ENCODE measurements at places on chromosomes 5 and 9.

DNA sequence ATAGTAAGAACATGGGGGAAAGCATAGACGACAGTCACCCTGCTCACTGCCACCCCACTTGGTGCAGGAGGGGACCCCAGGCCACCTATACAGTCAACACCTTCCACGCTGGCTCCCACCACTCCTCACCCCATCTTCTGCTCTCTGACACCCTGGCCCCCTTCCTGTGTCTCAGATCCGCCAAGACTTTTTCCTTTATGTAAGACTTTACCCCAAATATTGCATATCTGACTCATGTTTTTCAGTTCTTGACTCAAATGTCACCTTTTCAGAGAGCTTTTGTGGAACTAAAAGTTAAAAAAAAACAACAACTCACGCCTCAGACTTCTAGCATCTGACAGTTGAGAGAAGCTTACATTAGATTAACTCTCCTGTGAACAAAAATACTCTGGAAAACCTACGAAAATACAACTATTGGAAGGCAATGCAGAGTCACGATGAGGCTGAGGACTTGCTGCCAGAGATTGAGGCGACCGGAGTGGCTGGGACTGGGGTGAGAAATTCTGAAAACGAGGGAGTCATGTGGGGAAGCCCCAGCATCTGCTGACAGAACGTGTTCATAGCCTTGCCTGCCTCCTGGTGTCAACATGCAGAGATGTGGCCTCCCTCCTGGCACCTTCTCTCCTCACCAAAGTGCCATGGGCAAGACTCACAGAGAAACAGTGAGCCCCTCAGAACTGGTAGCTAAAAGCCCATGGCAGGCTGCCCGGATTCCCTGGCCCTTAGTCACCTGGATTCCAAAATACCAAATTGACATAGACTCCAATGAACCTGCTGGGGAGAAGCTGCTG lies 22.4 kb upstream of the FCN2 start:
- peak; percentile 56 for DNase-seq

DNA sequence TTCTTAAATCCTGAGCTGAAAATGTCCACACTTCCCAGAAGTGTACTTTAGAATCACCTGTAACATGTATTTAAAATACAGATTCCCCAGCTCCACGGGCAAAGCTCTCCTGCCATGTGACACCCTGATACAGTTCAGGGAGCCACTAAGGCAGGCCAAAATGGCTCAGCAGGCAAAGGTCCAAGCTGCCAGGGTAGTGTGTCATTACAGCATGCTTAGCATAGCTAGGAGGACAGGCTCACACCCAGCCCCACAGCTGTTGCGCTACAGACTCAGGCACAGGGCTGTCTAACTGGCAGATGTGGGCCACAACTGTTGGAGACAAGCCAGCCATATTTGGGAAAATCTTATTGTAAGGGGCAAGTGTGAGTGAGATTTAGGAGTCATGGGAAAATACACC lies 73.0 kb downstream of the C9orf85 start:
- no peak for DNase-seq

- DNase-seq, result peak; percentile 16
These were observed 121.6 kb downstream of the OXCT1 start for GRCh38 chr5:41748631-41749030.

DNA sequence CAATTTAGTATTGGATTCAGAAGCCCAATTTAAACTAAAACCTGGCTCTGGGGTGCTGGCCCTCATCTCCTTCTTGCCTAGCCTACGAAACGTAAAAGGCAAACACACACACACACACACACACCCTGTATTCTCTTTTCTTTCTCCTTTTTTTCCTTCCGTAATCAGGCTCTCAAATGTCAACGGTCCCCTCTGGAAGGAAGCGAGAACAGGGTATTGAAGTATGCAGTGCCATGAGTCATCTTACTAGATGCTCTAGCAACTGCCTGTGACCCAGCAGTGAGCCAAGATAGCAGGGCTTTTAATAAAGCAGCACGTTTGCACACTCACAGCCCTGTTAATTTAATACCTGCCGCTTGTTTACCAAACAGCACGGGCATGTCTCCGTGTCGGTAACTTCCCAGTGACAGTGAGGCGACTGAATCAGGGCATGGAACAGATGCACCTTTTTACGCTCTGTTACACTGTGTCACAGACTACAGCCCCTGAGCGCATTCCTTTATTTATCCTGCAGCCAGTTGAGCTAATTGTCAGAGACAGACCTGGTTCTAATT lies 243.8 kb downstream of the BNC2 start:
- DNase-seq, result no peak

GRCh38 chr9:71830929-71831328 lies 62.6 kb upstream of the CEMIP2 start:
- no peak for DNase-seq

GRCh38 chr9:77848897-77849296 lies 182.7 kb downstream of the GNAQ start:
- DNase-seq, result no peak

DNA sequence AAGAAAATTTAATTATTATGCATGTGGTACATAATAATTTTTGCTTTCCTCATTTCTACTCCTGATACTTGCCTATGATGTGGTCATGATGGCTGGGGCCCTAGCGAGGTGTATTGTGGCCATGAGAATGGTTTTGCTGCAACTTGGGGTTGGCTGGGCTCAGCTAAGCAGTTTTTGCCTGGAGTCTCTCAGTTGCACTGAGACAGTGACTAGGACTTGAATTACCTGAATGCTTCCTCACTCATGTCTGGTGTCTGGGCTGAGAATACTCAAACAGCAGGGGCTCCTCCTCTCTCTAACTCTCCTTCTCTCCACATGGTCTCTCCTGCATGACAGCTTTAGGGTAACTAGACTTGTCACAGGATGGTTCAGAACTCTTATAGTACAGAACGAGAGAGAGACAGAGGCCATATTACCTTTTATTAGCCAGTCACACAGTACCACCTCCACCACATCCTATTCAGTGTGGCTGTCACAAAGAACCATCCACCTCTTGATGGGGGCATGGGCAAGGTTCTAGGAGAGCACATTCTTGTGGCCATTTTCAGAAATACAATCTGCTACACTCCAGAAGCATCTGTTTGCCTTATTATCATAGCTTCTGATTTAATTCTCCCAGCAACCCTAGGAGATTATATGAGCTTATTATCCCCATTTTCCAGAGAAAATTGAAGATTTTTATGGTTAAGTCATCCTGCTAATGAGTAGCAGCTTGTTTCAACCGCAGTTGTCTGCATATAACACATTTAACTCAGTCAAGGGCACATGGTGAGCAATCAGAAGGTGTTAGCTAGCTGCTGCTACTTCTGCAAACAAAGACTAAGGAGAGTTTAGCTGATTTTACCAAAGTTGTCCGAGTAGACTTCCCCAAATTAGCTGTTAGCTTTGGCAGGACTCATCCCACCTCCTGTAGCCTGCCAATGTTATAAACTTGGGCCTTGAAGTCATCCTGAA lies 245.1 kb downstream of the DOCK8 start:
- no peak for DNase-seq

- DNase-seq, result no peak
These were observed 13.5 kb downstream of the DUSP1 start for GRCh38 chr5:172757394-172758010.

DNA sequence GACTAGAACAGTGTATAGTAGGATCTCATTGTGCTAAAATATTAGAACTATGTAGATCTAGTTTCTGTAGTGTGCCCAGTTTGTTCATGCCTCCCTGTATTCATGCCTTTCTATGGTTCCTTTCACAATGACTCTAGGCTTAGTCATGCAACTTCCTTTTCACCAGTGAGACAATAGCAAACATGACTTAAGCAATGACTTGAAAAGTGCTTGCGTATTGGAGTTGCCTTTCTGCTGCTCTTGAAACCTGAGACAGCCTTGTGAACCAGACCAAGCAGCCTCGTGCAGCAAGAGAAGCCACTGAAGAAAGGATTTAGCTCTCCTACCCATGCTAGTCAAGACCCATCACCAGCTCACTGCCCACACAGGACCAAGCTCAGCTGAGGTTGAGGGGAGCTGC lies 294.5 kb upstream of the TAS2R1 start:
- no peak for DNase-seq

DNA sequence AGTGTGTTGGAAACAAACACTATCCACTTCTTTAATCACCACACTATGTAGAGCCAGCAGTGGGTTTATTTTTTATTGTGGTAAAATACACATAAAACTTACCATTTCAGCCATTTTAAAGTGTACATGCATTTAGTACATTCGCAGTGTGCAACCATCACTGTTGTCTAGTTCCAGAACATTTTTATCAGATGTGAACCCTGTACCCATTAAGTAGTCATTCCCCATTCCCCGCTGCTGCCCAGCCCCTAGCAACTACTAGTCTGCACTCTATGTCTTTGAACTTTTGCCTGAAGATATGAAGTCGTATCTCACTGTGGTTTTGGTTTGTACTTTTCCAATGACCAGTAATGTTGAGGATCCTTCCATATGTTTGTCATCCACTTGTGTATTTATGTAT lies 30.2 kb upstream of the F2R start:
- DNase-seq, result no peak

GRCh38 chr5:135024956-135025729 lies 8.9 kb downstream of the PITX1 start:
- no peak for DNase-seq

GRCh38 chr5:137283801-137284200 lies 215.3 kb downstream of the SPOCK1 start:
- no peak for DNase-seq

- DNase-seq, result no peak
These were observed 62.4 kb upstream of the ZNF608 start for GRCh38 chr5:124808842-124809268.

DNA sequence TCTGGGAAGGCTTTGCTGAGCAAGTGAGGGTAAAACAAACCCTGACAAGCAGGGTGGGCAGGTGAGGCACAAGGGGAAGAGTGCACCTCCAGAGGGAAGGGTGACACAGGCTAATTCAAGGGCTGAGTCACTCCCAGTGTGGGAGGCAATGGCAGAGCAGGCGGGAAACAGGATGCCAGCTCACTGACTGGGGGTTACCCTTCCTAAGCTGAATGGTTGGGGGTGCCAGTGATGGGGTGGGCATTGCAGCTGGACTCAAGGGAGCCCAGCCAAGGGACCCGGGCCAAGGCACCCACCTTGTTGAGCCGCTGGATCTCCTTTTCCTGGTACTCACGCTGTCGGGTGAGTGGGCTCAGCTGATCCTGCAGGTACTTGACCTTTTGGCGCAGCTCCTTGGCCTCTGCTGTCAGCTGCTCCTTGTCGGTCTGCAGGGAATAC lies 18.4 kb downstream of the GPX3 start:
- no peak for DNase-seq

DNA sequence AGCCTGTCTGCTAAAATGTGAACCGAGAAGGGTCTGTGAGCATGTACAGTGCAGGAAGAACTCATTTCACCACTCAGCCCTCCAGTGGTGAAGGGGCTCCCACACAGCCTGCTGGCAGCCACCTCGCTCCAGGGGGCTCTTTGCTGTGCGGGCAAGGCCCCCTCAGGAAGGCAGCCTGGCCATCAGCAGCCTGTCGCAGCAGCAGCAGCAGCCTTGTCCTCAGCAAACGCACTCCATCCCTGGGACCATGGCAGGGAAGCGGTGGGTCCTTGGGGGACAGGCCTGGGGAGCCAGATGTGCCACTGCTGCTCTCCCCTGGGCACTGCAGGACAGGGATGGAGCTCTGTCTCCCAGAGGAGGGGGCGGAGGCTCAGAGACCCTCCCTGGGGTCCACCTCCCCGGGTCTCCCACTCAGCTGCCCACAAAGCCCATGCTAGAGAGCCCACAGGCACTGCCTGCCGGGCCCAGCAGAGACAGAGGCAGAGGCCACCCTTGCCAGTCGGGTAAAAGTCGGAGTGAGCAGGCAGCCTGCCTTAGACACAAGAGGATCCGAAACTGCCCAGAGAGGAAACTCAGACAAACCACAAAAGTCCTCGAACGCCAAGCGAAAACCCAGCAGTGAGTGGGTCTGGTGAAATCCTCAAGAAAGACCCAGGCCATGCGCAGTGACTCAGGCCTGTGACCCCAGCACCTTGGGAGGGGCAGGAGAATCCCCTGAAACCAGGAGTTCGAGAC lies 8.0 kb downstream of the BRD3 start:
- DNase-seq, result peak; percentile 91

DNA sequence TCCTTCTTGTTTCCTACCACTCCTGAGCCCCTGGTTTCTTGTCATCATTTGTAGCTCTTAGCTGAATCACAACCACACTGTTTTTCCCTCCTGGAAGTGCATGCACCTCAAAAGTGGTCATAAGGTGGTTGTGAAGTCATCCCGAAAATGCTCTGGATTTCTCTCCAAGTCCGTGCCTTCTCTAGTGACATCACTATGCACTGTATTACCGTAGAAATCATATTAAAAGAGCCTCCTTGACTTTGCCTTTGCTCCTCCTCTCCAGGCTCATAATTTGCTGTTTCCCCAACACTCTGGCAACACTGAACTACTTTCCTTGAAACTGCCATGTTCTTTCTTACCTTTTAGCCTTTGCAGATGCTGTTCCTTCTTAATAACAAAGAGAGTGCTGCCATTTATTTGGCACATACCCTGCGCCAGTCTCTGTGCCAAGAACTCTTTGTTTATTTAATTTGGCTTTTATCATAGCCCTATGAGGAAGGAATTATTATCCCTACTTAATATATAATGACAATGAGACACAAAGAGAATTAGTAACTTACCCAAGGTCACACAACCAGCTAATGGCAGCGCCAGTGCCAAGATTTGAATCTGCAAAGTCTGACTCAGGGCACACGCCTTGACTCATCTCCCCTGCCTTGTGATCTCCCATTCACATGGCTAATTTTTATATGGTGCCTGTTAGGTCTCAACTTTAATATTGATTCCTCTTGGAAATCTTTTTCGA lies 115.4 kb downstream of the KIF4B start:
- DNase-seq, result no peak

DNA sequence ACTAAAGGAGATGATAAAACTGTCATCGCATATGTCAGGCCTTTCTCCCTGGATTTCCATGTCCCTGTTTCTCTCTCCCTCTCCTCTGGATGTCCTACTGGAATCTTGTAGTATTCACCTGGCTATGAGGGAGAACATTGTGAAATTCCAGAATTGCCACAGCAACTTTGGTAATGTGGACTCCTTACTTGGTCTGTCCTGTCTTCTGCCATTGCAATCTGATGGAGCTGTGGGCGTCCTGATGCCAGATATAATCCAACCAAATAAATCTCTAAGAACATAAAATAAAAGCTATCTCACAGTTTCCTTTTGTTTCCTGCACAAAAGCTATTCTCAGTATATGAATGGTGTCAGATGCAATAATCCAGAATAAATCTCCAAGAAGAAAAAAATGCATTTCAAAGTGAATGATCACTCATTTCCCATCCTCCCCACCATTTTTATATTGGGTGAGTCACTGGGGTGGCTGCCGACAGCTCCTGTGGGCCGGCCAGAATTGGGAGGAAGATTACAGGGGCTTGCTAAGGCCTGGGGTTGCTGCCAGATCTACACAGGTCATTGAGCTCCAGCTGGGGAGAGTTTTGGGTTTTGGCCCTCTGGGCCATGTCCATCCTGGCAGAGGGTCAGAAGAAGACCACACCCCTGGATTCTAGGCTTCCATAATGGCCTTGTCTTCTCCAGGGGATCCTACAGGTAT lies 160.7 kb upstream of the PITX1 start:
- no peak for DNase-seq

DNA sequence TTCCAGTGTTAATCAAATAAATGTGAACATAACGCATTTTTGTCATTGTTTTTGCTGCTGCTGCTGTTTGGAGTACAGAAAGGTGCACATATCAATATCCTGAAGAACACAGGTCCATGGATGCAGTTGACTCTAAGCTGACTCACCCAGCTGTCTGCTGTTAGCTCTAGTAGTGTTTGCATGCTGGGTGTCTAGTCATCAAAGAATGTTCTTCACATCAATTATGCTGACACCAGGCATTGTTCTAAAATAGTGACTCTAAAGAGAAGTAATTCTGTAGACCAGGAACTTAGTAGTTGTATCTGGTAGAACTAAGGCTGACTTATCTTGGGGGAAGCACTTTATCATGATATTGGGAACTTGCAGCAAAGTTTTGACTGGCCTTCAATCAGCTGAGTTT lies 55.7 kb upstream of the DPYSL3 start:
- DNase-seq, result no peak

Data from GM19239 (cell line).